ENCODE measurements at places on chromosomes 11 and 22.

- no peak for DNase-seq
These were observed 11.5 kb downstream of the TSKU start for GRCh38 chr11:76794371-76795289.

GRCh38 chr22:46025973-46026898 lies 49.3 kb upstream of the WNT7B start:
- DNase-seq = no peak

- DNase-seq = no peak
These were observed 23.9 kb downstream of the OR10A6 start for GRCh38 chr11:7907121-7907520.

DNA sequence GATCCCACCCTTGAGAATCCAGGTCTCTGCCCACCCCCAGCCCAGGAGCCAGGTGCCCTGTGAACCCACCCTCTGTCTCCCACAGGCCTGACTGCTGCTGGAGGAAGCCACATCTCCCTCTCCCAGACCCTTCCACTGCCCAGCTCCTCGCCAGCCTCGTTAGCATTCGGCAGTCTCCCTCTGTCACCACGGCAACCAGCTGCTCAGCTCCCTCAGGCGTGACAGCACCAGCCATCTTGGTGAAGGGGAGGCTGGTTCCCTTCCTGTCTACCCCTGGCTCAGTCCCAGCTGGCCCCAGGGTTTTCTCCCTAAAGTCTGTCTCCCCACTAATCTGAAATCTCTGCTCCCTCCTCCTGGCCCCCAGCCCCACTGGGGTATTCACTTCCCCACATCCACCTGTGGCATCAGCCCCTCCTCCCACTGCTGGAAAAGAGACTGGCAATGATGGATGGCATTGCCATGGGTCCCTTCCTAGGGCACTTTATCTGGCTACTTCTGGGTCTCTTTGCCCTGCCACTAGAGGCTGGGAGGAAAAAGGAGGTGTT lies 28.1 kb downstream of the NRXN2 start:
- DNase-seq = no peak

DNA sequence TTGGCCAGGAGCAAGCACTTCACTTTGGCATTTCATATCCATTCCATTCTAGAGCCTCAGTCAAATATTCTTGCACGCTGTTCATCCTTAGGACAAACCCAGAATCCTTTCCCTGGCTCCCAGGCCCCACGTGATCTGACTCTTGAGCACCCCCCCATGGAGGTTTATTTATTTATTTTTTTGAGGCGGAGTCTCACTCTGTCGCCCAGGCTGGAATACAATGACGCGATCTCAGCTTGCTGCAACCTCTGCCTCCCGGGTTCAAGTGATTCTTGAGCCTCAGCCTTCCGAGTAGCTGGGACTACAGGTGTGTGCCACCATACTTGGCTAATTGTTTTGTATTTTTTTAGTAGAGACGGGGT lies 12.7 kb upstream of the TSGA10IP start:
- no peak for DNase-seq

- no peak for DNase-seq
These were observed 5.1 kb upstream of the KLHL35 start for GRCh38 chr11:75437966-75438659.

DNA sequence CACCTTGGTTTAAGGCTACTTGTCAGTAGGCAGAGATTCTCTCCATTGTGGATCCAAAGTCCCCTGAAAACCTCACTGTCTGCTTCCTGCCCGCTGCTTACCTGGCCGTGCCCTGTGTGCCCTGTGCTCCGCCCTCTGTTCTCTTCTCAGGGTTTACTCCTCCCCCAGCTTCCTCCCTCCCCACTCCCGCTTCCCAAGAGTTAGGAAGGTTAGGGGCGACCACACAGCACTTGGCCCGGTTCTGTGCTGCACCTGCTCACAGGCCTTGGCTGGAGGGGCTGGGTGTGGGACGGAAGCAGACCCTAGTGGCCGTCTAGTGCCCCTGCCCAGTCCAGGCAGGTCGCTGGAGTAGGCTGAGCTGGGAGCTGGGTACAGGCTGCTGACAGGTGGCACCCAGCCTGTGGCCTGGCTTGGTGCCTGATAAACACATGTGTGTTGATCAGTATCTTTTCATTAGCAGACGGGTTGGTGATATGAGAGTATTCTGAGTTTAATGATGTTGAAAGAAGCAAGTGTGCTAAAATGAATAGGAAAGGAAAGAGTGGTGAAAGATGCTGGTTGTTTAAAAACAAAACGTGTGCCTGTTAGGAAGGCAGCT lies 40.5 kb downstream of the GRAMD4 start:
- DNase-seq = no peak

DNA sequence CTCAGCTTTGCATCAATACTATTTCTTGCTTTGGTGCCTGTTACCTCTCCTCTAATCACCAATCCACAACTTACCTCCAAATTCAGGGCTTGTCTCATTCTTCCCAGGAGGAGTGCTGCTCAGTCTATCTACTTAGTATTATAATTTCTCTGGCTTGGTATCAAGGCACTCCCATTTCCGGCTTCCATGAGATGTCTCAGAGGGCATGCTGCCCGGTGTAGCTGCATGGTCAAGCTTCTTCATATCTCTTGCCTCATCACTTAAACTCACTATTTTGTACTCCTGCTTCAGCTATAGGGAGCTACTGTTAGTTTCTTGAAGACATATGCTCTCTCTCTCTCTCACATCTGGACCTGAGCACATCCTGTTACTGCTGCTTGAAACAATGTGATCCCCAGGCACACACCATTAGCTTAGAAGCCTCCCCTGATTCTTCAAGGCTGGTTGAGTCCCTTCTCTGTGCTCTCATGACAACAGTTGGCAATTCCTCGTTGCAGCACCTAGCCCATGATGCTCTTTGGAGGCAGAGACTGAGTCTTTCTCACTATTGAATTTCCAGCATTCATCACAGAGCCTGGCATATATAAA lies 182.8 kb upstream of the SYN3 start:
- DNase-seq = no peak

DNA sequence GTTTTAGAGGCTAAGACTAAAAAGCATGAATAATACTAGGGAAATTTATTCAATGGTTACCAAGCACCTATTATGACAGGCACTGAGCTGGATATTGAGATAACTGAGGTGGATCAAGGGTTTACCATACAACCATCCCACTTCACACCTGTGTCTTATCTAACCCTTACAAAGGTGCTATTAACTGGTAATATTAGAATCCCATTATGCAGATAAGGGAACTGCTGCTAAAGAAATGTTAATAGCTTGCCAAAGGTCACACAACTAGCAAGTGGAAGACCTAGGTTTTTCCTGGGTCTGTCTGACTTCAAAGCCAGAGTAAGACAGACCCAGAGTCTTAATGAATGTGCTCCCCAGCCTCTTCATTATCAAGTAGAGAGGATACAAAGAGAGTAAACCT lies 21.1 kb upstream of the VSTM5 start:
- no peak for DNase-seq

- DNase-seq = no peak
These were observed 26.3 kb downstream of the TOLLIP start for GRCh38 chr11:1283091-1283511.

DNA sequence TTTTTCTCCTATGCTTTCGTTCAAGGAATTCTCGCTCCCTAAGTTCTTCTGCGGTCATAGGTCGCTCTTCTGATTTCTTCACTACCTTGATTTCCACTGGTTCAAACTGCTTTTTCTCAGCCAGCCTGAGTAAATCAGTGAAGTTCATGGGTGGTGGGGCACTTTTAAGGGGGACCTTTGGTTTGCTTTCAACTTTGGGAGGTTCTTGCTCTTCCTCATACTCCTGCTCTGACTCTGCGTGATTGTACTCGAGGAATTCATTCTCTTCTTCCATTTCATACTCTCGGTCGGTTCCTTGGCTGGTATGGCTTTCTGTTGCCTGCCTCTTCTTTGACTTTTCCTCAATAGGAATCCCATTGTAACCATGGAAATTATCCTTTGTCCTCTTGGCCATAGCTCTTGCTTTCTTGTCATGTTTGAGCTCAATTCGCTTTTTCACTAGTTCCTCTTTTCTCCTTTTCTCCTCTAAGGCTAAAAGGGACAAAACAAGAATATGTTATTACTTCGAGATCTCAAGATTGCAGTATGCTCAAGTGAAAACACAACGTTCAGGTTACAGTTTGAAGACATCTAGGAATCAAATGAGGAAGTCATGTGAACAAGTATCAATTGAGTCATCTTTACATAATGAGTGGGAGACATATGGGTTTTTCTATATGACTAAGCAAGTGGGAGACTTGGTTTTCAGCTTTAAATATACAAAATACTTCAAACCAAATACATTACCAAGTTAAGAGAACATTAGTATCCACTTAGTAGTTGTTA lies 16.2 kb downstream of the MISFA start:
- DNase-seq = no peak

DNA sequence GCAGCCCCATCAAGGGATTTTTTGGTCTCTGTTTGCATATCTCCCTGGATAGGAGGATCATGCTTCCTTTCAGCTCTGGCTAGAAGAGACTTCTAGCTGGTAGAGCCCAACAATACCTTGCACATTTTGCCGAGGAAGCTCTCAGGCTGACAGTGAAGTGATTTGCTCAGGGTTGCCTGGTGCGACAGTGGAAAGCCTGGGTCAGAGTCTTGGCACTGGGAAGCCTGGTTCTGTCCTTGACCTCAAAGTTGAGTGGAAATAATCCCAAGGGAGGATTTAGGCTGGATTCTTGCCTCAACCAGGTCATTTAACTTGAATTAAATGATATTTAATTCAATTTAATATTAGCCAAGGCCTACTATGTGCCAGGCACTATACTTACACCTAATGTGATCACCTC lies 24.4 kb upstream of the ALG8 start:
- DNase-seq = no peak

DNA sequence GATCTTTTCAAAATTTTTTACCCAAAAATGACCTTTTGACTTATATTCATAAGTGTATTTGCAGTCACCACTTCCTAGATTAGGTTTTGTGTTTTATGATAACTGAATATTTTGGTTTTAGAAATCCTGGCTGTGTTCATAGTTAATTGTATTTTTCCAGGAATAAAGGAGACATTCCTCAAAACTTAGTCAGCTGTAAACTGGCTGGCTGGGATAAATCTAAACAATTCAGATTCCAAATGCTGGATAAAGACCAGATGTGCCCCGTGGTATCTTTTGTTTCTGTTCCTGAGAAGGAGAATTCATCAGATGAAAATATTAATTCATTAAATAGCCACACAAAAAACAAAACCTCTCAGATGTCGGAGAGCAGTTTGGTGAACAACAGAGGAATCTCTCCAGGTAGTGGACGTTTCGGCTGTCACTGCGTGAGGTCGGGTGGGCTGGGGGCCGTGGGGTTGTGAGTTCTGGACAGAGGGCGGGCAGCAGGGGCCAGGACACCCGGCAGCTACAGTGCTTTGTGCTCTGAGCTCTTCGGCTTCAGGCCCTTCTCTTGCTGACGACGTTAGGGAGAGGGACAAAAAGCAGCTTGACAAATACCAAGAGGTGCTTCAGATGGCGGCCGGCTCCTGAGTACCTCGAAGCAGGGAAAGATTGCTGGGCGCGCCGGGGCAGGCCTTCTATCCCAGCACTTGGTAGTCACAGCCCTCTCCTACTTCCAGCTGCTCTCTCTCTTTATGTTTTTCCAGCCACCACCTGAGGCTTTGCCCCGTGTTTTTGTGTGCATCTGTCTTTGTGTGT lies 24.6 kb downstream of the MOV10L1 start:
- DNase-seq = peak; percentile 88

DNA sequence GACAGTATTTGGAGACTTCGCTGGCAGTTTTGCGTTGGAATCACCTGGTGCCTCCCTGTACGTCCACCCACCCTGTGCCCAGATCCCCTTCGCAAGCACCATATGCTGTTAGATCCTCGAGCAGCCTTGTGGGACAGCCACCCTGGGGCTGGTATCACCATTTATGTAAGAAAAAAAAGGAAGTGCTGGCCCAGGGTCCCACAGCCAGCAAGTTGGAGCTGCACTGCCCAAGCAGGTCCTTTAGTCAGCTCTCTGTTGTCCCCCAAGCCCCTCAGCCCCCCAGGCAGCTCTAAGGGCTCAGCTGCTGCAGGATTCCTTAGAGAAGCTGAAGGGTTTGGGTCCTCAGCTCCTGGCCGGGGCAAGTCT lies 80.3 kb downstream of the FBLN1 start:
- DNase-seq = no peak

- DNase-seq = no peak
These were observed 25.1 kb upstream of the TMEM135 start for GRCh38 chr11:87012673-87013072.

- no peak for DNase-seq
These were observed 47.2 kb upstream of the AKIP1 start for GRCh38 chr11:8863838-8864237.

- DNase-seq = peak; percentile 37
These were observed 48.8 kb downstream of the ENDOD1 start for GRCh38 chr11:95138448-95138847.

- DNase-seq = no peak
These were observed 3.1 kb upstream of the CAVIN3 start for GRCh38 chr11:6323291-6323905.

DNA sequence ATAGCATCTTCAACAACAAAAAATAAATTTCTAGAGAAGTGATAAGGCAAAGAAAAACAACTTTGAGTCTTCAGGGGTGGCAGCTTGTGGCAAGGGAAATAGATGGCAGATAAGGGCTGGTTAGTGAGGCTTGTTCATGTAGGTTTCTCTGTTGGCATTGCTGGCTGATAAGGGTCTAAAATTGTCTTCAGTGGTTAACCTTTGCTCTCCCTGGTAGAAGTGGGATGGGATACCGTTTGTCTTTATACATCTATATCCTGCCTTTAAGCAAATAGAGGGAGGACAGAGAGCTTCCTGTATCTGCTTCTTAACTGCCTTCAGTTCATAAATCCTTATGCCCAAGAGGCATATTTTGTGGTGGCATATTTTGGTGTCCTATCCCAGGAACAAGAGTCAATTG lies 57.1 kb downstream of the TRAF6 start:
- no peak for DNase-seq

GRCh38 chr11:77750394-77751156 lies 69.9 kb downstream of the RSF1 start:
- DNase-seq = no peak

- DNase-seq = peak; percentile 92
These were observed 38.8 kb upstream of the POU2AF1 start for GRCh38 chr11:111417766-111418435.

GRCh38 chr22:37752189-37753087 lies 55.3 kb upstream of the GCAT start:
- DNase-seq = peak; percentile 58

All from lung (tissue), 17 donors.